HCT116 (cell line): ENCODE measurements at places on chromosomes 6 and 20.

- DNase-seq = no peak
Measured at GRCh38 chr20:64065062-64065973, 2.3 kb downstream of the TCEA2 start.

GRCh38 chr6:18260448-18261106 lies 3.8 kb downstream of the DEK start:
- DNase-seq = no peak

GRCh38 chr6:165833355-165833754 lies 170.3 kb upstream of the PDE10A start:
- DNase-seq = no peak

GRCh38 chr6:30912746-30913520 lies 1.1 kb upstream of the VARS2 start:
- DNase-seq = no peak

GRCh38 chr20:50009521-50010454 lies 27.0 kb downstream of the SNAI1 start:
- no peak for DNase-seq

DNA sequence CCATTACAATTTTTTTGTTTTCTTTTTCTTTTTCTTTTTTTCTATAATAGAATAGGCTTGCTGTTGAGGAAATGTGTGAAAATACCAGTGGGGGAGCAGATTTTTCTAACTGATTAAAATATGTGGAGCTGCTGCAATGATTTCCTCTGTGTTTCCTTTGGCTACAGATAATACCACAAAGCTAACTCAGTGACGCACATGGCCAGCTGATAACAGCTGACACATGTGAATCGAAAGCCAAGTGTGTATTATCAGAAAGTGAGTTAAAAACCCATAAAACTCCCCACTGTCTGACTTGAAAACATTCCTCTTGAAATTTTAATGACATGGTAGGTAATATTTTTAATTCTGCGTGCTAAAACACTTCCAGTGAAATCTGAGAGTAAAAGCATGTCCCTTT lies 70.8 kb upstream of the AHI1 start:
- DNase-seq = no peak

DNA sequence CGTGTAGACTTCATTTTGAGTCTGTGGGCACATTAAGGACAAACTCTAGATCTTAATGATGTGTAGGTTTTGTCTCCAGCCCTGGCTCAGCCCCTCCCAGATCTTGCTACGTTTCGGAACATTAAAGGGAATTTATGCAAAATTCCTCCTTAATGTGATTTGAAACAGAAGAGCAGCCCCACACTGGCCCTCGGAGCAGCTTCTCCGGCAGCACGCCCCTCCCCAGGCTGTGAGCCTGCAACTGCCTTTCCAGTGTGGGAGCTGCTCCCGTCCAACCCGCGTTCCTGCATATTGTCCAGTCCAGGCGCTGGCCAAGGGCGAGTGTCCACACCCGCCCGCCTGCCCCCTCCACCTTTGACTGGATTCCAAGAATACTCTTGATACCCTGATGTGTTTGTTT lies 257.2 kb downstream of the TAF4 start:
- DNase-seq = no peak

DNA sequence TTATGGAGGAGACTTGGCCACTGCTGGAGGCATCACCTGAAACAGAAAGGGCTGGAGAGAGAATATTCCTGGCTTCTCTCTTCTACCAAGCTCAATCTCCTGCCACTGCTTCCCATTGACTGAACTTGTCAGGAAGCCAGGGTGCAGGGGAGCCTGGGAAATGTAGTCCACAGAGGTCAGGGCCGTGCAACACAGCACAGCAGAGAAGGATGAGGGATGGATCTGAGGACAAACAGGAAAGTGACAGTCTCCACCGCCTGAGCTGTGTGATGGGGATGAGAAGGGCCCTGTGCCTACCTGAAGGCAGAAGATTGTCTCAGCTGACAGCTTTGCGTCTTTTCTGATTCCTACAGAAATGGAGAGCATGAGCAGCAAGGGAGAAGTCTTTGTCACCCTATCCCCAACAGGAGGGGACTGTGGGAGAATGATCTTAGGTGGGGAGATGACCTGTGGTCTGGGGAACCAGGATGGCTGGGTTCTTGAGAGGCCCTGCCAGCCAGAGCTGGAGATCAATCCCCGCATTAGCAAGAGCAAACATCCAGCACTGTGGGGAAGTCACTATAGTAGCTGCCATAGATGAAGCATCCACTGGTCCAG lies 114.2 kb downstream of the SNX5 start:
- peak; percentile 41 for DNase-seq

DNA sequence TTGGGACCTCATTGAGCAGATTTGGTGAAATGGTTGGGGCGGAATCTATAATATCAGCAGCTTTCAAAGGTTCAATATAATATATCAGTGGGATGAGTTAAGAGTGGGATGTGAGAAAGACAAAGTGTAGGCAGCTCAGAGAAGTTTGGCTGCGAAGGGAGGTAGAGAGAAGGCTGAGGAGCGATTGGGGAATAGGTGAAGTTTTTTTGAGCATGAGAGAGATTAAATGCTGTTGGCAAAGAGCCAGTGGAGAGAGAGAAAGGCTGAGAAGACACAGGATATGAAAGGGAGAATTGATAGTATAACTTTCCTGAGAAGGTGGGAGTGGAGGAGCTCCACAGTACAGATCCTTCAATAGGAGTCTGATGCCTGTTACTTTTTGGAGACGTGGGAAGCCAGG lies 12.1 kb upstream of the SERINC3 start:
- DNase-seq = no peak

DNA sequence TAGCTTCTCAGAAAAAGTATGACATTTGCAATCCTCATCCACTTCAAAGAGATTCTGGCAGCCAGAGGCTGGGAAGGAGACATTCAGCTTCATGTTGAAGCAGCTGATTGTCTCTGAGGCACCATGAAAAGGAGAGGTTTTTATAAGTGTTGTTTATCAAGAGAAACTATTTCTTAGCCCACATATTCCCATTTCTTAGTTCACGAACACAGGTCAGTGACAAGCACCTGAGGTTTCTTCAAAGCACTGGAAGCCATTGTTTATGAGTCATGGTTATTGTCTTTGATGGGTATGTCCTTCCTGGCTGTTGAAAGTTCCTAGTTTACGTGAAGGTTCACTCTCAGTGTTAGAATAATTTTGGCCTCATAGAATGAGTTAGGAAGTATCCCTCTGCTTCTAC lies 3.0 kb upstream of the DDX43 start:
- no peak for DNase-seq

GRCh38 chr6:52536424-52536916 lies 40.4 kb downstream of the TRAM2 start:
- DNase-seq = no peak

- DNase-seq = no peak
Measured at GRCh38 chr6:21949211-21949801, 347.5 kb downstream of the PRL start.

- no peak for DNase-seq
Measured at GRCh38 chr6:170429450-170429849, 122.9 kb downstream of the FAM120B start.

DNA sequence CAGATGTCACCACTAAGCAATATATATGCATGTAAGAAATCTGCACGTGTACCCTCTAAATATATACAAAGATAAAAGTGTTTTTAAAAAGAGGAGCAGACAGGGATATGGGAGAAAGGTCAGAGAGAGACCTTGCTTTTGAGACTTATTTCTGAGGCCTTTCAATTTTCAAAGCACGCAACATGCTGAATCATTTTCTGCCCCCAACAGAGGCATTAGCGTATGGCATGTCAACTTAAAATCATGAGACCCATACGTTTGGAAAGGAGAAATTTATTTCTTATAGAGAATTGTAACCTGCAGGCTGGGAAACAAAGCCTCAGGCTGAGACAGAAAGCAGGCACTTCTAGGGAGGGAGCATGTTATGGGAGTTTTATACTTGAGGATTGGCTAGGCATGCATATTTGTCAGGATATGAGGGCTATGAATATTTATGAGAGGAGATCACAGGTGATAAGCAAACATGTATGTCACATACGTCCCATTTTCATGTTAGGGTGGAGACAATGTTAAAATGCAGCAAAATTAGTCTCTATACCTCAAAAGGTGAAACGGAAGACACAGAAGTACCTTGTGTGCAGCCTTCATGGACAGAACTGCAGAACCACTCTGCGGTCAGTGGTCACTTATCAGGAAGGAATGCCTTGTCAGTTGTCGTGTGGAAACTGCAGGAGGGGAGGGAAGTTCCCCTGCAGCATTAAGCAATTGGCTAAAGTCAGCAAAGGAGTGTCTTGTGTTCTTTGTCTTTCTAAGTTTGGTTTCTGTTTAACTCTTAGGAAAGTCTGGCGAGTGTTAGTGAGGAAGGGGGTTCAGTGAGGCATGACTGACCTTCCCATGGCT lies 6.3 kb upstream of the GABRR2 start:
- DNase-seq = no peak
